Placental epithelial cell (primary cell): ENCODE measurements at places on chromosomes 3 and 15. TPM values are rescaled to one million over a fixed set of nuclear protein-coding genes. Genes with fewer than 3 reads are reported as not detected.

Gene ROBO2
- total RNA-seq: under 0.01 and 0.33 TPM in 2 replicates

Gene CACNA2D2
- total RNA-seq: 0.39 TPM in 1 of 2 replicates, not detected in the other

Gene PGBD4
- 1.2 and 1.3 TPM in 2 replicates for total RNA-seq

Gene SSUH2
- total RNA-seq: 0.11 and 0.39 TPM in 2 replicates

Gene GRM7
- total RNA-seq: not detected in 2 replicates
